ENCODE measurements at places on chromosomes 3 and 15.

DNA sequence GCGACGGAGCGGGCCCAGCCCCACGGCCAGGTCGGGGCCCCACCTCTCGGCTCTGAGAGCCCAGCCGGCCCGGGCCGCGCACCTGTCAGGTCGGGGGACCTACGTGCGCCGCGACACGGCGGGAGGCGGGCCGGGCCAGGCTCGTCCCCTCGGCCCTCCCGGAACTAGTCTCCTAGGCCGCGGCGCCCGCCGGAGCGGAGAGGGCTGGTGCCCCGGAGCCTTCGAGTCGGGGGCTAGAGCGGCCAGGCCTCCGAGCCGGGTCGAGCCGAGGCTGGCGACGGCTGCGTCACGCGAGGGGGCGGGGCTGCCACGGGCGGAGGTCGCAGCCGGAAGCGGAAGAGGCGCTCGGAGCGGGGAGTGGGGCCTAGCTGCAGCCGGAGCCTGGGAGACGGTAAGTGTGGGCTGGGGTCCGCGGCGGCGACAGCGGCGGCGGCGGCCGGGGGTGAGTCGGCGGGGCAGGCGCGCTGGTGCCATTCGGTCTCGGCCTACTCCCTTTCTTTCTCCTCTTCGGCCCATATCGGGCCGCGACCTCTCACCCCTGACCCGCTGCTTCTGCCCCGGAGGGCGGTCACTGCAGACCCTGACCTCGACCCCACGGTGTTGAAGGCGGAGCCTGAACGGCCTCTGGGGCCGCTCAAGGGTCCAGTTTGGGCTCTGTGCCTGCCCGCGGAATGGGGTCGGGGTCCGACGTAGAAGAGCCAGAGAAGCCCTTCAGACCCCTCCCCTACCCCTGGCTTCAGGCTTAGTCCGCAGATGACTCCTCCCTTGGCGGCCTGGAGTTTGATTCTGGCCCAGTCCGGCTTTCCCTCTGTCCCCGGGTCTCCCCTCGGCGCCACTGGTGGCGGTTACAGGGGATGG, at the start of gene CLK3:
Gene CLK3, plus strand, starts transcription at position 329 of the 858 bp plus-strand sequence. CDS start 3,361 bp downstream, outside the sequence.
- DNase-seq, result peak; percentile 95

- DNase-seq, result no peak
Observed at GRCh38 chr3:168168743-168169142, 73.0 kb upstream of the GOLIM4 start.

GRCh38 chr15:76032046-76032445, 19.8 kb upstream of the NRG4 start:
- DNase-seq, result no peak

DNA sequence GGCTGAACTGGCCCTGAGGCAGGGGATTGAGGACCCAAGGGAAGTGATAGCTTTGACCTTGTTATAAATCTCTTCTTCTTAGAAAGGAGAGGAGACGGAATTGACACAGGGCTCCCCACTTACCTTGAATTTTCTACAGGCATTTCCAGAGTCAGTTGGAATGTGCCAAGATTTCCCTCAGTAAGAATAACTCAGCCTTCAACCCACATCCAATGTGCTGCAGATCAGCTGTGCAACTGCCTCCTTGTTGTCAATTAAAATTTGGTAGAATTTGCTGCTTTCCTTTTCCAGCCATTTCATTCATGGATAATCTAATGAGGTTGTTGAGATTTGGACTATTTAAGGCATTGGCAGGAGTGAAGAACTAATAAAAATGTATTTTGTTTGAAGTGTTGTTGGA, 14.6 kb downstream of the MED12L start:
- no peak for DNase-seq

DNA sequence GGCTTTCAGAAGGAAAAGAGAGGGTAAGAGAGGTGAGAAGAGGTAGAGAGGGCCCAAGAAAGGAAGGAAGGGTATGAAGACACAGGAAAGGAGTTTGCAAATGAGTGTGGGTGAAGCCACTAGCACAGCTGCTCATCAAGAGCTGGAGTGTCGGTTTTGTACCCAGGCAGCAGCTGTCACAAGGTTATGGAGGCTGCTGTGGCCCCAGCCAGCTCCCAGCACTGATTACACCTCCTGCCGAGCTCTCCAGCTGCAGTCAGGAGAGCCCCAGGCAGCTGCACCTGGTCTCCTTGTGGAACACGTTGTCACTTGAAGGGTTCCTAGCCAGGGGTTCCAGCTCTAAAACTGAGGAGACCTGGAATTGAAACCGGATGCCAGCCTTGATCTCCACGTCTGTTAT, 60.4 kb upstream of the CHD2 start:
- DNase-seq, result peak; percentile 81

GRCh38 chr3:108221393-108221792, 831 bp downstream of the IFT57 start:
- DNase-seq, result no peak

DNA sequence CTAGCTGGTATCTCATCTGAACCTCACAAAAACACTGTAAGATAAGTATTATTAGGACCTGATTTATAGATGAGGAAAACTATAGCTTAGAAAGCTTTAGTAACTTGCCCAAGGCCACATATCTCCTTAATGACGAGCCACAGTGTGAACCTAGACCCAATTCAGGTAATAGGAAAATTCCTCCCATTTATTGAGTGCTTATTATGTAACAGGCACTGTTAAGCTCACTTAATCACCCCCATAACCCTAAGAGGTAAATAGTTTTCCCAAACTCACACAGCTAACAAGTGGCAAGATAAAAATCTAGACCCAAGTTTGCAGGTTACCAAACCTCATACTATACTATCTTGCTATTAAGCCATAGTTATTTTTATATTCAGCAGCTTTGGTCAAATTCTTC, 7.9 kb downstream of the WDR5B start:
- no peak for DNase-seq

DNA sequence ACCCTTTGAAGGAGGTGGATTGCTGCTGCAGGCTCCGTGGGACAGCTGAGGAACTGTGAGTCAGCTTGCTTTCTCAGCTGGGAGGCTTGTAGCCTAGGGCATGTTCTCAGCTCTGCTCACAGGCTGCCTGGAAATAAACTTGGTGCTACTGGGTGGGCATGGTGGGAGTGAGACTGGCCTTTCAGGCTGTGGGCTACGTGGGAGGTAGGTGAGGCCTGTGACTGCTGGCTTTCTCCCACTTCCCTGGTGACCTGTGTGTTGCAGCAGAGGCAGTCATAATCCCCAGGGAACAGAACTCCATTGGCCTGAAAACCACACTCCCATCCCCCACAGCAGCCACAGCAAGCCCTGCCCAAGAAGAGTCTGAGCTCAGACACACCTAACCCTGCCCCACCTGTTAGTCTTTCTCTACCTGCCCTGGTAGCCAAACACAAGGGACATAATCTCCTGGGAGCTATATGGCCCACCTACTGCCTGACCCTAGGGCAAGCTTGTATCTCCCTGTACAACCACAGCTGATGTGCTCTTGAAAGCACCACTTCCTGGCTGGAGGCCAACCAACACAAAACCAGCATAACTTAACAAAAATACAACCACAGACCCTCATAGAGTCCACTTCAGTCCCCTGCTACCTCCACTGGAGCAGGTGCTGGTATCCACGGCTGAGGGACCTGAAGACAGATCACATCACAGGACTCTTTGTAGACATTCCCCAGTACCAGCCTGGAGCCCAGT, 236.5 kb downstream of the SQOR start:
- DNase-seq, result no peak

GRCh38 chr3:56389183-56389830, 79.0 kb downstream of the ERC2 start:
- no peak for DNase-seq

GRCh38 chr3:16511681-16512434, 1.6 kb downstream of the RFTN1 start:
- DNase-seq, result peak; percentile 80

DNA sequence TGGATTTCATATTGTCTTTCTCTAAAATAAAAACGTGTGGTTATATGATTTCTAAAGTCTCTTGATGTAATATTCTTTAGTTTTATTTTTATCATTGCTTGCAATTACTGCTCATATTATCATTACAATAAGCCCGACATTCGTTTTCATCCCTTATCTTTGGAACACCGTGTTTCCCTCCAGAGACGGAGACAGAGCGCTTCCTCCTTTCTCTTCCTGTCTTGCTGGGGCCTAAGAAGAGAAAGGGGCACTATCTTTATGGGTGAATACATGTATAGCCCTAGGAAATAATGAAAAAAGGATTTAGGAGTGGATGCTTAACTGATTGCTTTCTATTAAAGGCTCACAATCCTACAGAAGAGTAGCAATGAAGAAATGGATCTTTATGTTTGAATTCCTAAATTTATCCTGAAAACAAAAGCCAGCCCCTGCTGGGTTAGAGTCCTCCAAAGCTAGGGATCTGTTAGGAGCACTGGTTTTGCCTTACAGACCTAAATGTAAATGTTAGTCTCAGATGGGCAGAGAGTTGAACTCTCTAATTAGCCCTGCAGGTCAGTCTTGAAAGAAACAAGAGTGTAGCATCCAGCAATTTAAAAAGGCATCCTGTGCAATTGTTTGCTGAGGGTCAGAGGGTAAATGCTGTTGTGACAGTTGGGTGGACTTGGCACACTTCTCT, 145.1 kb downstream of the TP63 start:
- DNase-seq, result no peak

GRCh38 chr15:74134387-74135027, 4.1 kb downstream of the ISLR2 start:
- DNase-seq, result no peak

DNA sequence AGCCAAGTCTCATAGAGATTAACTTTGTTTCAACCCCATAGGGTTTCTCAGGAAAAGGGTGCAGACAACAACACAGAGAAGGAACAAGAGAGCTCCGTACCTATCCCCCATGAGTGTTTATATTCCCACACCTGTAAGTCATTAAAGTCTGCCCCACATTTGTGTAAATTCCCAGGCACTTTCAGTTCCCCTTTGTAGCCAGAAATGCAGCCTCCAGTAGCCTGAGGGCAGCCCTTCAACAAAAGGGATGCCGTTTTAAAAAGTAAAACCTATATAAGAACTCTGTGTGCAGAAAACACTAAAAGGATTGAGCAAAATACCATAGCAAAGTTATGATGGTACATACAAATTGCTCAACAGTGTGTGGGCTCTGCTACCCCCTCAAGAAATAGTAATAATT, 59.7 kb upstream of the TMEM108 start:
- DNase-seq, result no peak

- DNase-seq, result no peak
Observed at GRCh38 chr15:55661428-55661827, 73.3 kb upstream of the PYGO1 start.

GRCh38 chr3:133282236-133282635, 117.6 kb upstream of the BFSP2 start:
- DNase-seq, result no peak

- DNase-seq, result no peak
Observed at GRCh38 chr15:58058073-58058472, 7.4 kb downstream of the ALDH1A2 start.

GRCh38 chr3:124296406-124296805, 304.5 kb upstream of the ROPN1 start:
- DNase-seq, result no peak

DNA sequence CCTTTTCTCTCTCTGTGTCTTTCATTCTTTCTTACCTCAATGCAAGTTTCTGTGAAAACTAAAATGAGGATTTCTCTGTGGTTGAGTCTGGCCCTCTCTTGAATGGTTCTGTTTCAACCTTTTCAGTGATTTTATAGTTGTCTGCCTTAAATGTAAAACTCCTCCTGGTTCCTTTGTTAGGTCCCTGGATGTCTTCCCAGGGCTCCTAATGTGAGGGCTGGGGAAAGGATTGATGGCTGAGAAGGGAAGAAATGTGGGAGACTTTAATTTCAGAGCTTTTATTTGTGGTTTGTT, 90.6 kb upstream of the GRM7 start:
- no peak for DNase-seq

GRCh38 chr15:38944536-38944935, 379.9 kb upstream of the RASGRP1 start:
- no peak for DNase-seq

DNA sequence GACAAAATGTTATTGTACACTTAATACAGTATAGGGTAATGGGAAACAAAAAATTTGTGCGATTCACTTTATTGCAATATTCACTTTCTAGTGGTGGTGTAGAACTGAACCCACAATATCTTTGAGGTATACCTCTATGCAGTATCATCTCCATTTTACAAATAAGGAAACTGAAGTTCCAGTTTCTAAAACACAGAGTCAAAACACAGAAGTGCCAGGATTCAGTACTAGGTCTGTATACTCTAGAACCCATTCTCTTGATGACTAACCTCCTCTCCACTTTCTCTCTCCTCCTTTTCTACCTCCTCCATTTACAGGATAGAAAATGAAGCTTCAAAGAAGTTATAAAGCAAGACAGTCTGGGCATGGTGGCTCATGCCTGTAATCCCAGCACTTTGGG, 62.2 kb downstream of the MB21D2 start:
- no peak for DNase-seq

GRCh38 chr15:59223736-59224135, 17.1 kb downstream of the LDHAL6B start:
- DNase-seq, result no peak

DNA sequence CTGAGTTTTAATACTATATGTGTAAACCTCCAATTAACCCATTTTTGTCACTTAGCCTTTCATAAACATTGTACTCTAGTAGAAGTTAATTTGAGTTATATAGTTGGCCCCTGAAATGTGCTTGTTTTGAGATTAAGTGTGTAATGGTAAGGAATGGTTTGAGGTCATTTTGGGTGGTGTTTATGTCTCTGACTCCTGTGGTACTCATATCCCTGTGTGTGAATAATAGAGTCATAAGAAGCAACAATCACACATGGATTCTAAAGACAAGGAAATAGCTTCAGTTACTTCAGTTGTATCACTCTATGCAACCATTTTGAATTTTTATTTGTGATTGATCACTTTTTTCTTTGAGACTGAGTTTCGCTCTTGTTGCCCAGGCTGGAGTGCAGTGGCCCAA, 408.5 kb downstream of the MFSD1 start:
- DNase-seq, result no peak

- no peak for DNase-seq
Observed at GRCh38 chr3:124837730-124838186, 49.4 kb downstream of the ITGB5 start.

- DNase-seq, result no peak
Observed at GRCh38 chr3:42718338-42718737, 15.7 kb upstream of the HHATL start.

- no peak for DNase-seq
Observed at GRCh38 chr3:130841357-130841756, 52.5 kb upstream of the ATP2C1 start.

- DNase-seq, result no peak
Observed at GRCh38 chr3:63986146-63986545, 37.1 kb downstream of the PSMD6 start.

- DNase-seq, result no peak
Observed at GRCh38 chr15:86555098-86555497, 475.4 kb downstream of the AGBL1 start.

- DNase-seq, result peak; percentile 46
Observed at GRCh38 chr3:165895919-165896318, 58.7 kb upstream of the BCHE start.

GRCh38 chr3:56154297-56154696, 314.0 kb downstream of the ERC2 start:
- no peak for DNase-seq

- no peak for DNase-seq
Observed at GRCh38 chr3:66253790-66254620, 33.2 kb downstream of the SLC25A26 start.

Measured in NCI-H2081 (cell line).